Ecto neural progenitor cell (in vitro differentiated cells): ENCODE measurements at places on chromosomes 3 and 15.

- no peak for DNase-seq
Measured at GRCh38 chr15:67947254-67948039, 106.7 kb upstream of the PIAS1 start.

- no peak for DNase-seq
Measured at GRCh38 chr3:134239538-134239937, 11.1 kb downstream of the RYK start.

- DNase-seq: no peak
Measured at GRCh38 chr3:882533-882932, 210.3 kb upstream of the CNTN6 start.

DNA sequence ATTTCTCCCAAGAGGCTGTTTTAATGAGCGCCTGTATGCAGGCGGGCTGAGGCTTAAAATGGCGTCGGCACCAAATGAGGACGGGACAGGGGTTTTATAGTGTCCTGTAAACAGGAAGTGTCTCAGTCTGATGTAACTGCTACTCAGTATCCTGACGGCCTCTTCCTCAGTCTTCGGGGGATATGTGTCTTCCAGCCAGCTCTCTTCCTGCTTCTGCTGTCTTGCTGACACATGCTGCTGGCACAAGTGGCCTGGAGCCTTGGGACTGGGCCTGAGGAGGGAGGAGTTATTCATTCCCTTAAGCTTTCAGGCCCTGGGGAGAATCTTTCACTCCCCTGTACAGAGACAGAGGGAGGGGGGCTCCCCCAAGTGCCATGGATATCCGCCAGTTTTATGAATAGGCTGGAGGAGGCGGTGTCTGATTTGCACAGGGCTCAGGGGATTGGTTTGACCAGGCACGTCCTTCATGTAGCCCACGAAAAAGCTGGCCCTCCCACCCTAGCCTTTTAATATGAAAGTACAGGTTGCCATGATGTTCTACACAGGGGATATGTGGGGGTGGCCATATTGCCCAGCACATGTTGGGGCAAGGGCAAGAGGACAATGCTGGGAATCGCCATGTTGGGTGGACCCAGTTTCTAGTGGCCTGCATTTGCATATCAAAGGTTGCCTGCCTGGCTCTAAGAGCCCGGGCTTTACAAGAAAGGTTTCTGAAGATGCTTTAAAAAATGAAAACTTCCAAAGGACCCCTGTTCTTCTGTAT lies 19.9 kb downstream of the NDUFB4 start:
- DNase-seq: no peak

DNA sequence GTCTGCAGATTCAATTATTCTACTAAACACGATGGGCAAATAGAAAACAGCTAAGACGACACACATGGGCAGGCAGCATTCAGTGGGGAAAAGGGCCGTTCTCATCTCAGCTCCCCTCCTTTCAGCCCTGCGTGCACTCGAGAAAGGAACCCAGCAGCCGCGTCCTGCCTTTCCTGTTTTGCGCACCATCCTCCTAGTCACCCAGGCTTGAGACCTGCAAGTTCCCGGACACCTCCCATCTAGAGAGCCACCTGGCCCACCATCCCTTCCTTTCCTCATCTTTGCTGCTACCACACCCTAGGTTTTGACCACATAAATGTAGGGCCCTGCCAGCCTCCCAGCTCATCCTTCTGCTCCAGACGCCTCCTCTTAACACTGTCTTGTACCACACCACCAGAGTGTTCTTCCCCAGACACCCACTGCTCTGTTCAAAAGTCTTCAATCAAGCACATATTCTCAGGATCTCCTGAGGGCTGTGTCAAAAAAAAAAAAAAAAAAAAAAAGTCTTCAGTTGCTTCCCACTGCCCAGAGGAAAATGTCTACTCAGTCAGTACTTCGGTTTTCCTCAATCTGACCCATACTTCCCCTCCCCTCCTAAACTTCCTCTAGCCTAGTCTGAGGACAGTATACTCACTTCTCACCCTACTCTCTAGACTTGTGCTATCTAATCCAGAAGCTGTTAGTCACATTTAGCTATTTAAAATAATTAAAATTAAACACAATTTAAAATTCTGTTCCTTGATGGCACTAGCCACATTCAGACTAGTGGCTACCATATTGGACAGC lies 182.0 kb downstream of the STT3B start:
- DNase-seq: no peak

GRCh38 chr15:101035611-101036010 lies 116.5 kb downstream of the LRRK1 start:
- DNase-seq: no peak

GRCh38 chr3:161989012-161989411 lies 492.4 kb downstream of the OTOL1 start:
- no peak for DNase-seq

DNA sequence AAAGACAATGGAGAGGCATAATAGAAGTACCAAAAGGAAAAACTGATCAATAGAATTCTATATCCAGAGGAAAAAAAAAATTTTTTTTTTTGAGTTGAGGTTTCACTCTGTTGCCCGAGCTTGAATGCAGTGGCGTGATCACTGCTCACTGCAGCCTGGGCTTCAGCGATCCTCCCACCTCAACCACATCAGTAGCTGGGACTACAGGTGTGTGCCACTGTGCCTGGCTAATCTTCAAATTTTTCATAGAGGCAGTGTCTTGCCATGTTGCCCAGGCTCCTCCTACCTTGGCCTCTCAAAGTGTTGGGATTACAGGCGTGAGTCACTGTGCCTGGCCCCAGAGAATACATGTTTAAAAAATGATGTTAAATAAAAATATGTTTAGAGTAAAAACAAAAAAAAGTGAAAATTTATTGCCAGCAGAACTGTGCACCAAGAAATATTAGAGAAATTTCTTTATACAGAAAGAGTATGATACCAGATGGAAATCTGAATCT lies 154.3 kb upstream of the ZBTB20 start:
- DNase-seq: no peak

- DNase-seq: no peak
Measured at GRCh38 chr3:44206261-44206660, 35.4 kb upstream of the TOPAZ1 start.

- no peak for DNase-seq
Measured at GRCh38 chr3:44896440-44896839, 22.0 kb downstream of the TGM4 start.

DNA sequence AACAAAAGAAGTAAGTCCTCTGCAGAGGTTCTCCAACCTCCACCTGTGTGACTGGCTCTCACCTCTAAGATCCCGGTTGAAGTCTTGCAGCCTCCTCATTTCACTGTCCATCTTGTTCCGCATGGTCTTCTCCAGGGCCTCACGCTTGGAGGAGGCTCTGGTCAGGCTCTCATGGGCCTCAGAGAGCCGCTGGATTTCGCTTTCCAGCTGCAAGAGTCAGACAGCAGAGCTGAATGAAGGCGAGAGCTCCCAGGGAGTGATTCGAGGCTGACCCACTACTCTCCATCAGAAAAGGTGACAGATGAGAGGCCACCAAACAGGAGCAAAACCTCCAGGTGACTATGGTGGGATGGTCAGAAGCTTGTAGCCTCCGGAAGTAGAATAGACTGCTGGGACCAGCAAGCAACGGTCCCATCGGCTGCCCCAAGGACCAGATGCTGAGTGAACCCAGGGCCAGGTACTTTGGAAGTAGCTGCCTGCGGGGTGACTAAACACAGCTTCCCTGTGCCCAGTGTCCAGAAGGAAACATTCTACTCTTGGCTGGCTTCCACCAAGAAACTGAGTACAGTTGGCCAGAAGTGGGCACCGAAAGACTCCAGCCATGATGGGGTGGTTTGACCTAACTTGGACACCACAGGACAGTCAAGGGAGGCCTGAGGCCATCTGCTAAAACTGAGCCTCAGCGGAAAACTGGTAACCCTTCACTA lies 7.9 kb downstream of the AMOTL2 start:
- DNase-seq: no peak

GRCh38 chr15:62647202-62647842 lies 395.2 kb upstream of the TPM1 start:
- no peak for DNase-seq

- no peak for DNase-seq
Measured at GRCh38 chr15:23773093-23773492, 86.0 kb upstream of the NDN start.

GRCh38 chr3:133948131-133948810 lies 52.6 kb upstream of the RAB6B start:
- DNase-seq: no peak

DNA sequence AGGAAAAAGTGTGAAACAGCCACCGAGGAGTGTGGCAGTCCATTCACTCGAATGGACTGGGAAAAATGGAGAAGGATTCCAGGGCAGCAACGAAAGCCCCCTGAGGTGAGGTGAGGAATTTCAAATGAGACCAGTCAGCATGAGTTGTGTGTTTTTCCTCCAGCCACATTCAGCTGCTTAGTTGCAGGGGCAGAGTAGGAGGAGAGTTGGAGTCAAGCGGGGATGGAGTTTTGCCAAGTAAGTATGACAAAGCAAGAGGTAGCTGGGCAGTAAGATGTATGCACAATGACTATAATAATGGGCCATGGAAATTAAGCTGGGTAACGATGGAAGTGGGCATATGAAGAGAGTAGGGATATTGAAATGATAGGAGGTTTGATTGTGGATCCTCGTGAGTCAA lies 64.4 kb downstream of the CCDC54 start:
- DNase-seq: no peak

DNA sequence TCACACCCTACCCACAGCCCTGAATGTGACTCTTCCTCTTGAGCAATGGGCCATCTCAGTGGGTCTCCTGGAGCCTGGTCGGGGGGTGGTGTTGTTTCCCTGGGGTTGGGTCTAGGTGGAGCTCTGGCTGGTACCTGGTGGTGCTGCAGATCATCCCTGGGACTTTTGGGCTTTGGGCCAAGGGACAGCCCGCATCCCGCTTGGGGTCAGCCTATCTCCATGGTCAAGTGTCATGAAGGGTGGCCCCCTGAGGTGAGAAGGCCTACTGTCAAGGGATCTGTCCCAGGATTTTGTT lies 202.0 kb downstream of the UBE3A start:
- DNase-seq: no peak

GRCh38 chr3:19272296-19272695 lies 124.0 kb downstream of the KCNH8 start:
- no peak for DNase-seq

- no peak for DNase-seq
Measured at GRCh38 chr15:90860942-90861675, 7.3 kb upstream of the FURIN start.

GRCh38 chr3:160330109-160330508 lies 68.9 kb downstream of the IFT80 start:
- DNase-seq: no peak

- no peak for DNase-seq
Measured at GRCh38 chr3:189833996-189834395, 202.8 kb downstream of the TP63 start.

- no peak for DNase-seq
Measured at GRCh38 chr3:180250172-180250571, 213.4 kb upstream of the PEX5L start.

- no peak for DNase-seq
Measured at GRCh38 chr3:177705976-177706823, 508.9 kb upstream of the TBL1XR1 start.

- no peak for DNase-seq
Measured at GRCh38 chr3:136311968-136312367, 61.8 kb downstream of the PCCB start.

DNA sequence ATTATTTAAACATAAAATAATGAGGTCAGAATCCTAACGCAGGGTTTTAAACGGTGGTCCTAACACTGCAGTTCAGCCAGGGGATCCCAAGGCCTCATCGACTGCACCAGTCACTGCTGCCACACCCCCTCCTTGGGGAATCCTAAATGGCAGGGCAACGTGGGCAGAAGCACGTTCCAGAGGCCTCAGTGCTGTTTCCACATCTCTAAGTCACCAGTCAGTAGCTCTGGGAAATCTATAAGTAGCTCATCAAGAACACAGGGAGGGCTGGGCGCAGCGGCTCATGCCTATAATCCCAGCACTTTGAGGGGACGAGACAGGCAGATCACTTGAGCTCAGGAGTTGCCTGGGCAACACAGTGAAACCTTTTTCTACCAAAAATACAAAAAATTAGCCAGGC lies 47.5 kb downstream of the PRTG start:
- DNase-seq: peak; percentile 60

DNA sequence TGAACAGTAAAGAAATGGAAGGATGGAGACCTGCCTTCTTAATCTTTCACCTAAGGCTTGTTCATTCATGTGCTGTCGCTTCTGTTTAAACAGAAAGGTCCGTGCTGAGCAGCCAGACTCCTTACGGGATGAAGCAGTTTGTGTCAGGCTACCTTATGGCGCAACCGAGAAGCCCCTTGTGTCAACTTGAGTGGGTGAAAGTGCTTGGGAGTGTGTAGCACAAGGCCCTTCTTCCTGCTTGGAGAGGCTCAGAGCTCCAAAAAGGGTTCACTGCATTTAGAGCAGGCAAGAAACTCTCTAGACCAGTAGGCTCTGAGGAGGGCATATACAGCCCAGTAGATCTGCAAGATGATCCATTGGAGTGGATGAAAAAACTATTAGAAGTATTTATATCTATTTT lies 16.0 kb downstream of the CAPN3 start:
- no peak for DNase-seq

- no peak for DNase-seq
Measured at GRCh38 chr3:24264748-24265158, 229.9 kb downstream of the THRB start.

- peak; percentile 66 for DNase-seq
Measured at GRCh38 chr15:78671626-78672211, 30.7 kb upstream of the CHRNB4 start.

- no peak for DNase-seq
Measured at GRCh38 chr15:92460023-92460422, 66.3 kb downstream of the ST8SIA2 start.

GRCh38 chr3:99710094-99710493 lies 71.7 kb downstream of the COL8A1 start:
- no peak for DNase-seq

- no peak for DNase-seq
Measured at GRCh38 chr3:71254281-71255057, 329.1 kb downstream of the FOXP1 start.

DNA sequence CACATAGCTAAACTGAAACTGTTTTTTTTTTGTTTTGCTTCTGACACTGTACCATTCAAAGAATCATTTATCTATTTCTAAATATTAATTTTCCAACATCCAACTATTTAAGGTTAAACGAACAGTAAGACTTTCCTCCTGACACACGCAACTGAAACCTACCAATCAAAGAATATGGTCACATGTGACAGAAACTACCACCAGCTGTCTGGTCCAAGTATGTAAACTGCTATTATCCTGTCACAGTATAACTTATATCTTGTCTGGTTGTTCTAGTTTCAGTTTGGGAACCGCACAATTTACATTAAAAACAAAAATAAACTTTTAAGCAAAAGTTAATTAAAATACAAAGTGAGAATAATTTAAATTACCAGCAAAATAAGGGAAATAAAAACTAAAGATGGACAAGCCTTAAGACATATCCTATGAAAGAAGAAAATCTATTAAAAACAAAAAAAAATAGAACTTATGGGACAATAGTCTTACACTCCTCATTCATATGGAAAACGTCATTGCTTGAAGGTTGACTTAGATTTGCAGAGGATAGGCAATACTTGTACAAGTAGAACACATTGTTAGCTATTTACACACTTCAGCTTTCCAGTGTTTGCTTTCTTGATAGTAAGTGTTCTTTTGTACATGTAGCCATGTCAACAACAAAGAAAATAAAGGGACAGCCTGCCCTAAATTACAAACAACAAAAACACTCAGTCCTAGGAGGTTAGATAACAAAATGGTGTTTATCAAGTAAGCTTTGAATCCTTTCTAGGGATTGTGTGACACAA lies 26.8 kb upstream of the CHRM5 start:
- DNase-seq: no peak
